ENCODE measurements at places on chromosomes 7 and 10. TPM values are rescaled to one million over a fixed set of nuclear protein-coding genes. Genes with fewer than 3 reads are reported as not detected.

GRCh38 chr10:75410132-75411005 is 8.8 kb upstream of the ZNF503 start:
- DNase-seq = no peak
- H3K4me1 ChIP-seq = no peaks in the 10 kb centered on the region
- no peak overlapping the region for H3K4me3 ChIP-seq
- H3K27me3 ChIP-seq = peaks cover 7% of the 10 kb centered on the region

DNA sequence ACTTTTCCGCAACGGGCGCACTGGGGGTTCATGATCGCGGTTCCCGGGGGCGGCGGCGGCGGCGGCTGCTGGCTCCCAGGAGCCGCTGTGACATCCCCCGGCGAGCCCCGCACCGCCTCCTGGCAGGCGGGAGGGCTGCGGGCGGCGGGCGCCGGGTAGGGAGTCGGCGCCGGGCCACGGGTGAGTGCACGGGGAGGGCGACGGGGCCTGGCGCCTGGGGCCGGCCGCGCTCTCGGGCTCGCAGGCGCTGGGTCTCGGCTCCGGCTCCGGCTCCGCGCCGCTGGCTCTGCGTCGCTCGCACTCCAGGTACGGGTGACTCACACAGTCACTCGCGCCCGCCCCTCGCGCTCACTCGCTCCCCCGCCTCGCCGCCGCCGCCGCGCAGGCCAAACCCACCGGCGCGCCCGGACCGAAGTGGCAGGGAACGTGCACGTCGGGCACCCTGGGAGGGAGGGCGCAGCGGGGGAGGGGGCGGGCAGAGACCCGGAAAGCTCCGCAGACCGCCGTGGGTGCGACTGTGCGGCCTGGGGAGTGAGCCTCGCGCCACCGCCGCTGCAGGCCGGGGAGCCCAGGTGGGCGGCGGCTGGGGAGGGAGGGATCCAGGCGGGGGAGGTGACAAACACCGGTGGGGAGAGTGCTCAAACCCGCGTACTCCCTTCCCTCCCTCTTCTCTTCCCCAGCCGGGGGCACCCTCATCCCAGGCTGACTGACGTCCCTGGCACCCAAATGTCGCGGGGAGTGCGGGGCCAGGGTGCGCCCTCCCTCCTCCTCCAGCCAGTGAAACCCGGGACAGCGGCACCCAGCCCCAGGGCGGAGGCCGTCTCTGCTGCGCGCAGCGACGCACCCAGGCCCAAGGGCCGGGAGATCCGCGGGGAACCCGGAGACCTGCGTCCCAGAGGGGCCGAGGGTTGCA is 276.9 kb upstream of the NEBL start:
- no peaks in the 10 kb centered on the region for H3K36me3 ChIP-seq
- no peak overlapping the region for H3K27ac ChIP-seq
- peak overlapping the region; percentile 55 for H3K4me3 ChIP-seq
- peaks cover 8% of the 10 kb centered on the region for H3K27me3 ChIP-seq

DNA sequence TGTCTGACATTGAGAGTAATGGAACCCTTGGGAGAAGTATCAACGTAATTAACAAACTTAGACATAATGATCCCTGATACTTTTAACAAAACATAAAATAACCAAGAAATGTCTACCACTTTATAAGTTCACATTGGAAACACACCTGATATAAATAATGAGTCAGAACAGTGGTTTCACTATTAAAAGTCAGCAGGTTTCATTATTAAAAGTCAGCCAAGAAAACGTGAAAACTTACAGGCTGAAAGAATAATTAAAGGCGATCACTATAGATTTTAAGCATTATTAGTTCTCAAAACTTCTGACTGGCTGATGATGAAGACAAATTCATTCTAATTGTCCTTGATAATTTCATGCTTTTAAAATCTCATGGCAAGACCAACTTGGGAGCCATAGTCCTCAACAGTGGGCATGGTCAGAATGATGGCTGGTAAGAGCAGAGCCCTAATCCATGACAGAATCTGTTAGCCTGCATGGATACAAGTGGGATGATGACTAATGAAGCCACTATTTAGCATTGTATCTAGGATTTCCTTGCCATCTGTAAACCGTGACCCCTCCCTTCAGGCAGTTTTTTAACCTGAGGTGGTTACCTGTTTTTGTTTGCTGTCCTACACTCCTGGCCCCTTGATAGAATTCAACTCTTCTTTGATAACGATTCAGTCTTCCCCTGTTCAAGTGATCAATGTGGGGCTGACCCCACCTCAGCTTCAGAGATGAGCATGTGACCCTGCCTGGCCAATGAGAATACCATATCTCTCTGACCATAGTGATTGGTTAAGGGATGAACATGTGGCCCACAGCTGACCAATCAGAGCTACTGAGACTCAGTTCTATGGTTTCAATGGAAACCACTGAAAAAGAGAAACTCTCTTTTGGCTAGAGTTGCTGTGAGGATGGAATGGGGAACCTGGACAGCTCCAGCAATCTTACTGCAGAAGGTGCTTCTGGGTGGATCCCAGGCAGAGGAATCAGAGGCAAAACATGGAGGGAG is 151.0 kb downstream of the PLPP4 start:
- H3K4me3 ChIP-seq = no peak overlapping the region
- H3K4me1 ChIP-seq = no peaks in the 10 kb centered on the region
- H3K27ac ChIP-seq = no peak overlapping the region
- H3K27me3 ChIP-seq = no peaks in the 10 kb centered on the region
- H3K36me3 ChIP-seq = no peaks in the 10 kb centered on the region
- DNase-seq = no peak

Gene ZNF239
- polyA plus RNA-seq = 2.6 TPM

GRCh38 chr10:47040041-47040491 is 128.8 kb downstream of the PTPN20 start:
- no peak overlapping the region for H3K27ac ChIP-seq
- peaks cover 2% of the 10 kb centered on the region for H3K27me3 ChIP-seq
- DNase-seq = no peak
- no peak overlapping the region for H3K4me3 ChIP-seq
- H3K36me3 ChIP-seq = no peaks in the 10 kb centered on the region

DNA sequence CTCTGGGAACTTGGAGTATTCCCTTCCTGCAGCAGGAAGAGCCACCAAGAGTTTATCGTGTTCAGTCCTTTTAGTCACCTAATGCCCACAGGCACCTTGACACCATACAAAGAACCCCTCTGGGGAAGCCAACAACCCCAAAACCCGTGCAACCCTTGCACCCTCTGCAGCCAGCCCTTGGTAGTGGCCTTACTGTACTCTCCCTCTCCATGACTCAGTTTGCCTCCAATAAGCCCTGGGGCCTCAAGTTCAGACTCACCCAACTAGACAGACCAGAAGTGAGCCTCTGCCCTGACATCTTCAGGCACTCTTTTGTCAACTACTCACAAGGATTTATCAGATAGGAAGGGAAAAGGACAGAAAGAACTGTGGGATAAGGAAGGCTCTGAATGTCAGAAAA is 30.9 kb downstream of the KCNMA1 start:
- no peaks in the 10 kb centered on the region for H3K36me3 ChIP-seq
- no peak for DNase-seq
- peaks cover 12% of the 10 kb centered on the region for H3K4me1 ChIP-seq
- no peak overlapping the region for H3K4me3 ChIP-seq

Gene SEMA4G
- 44.9 TPM for polyA plus RNA-seq

Gene C7orf57
- 0.04 TPM for polyA plus RNA-seq

DNA sequence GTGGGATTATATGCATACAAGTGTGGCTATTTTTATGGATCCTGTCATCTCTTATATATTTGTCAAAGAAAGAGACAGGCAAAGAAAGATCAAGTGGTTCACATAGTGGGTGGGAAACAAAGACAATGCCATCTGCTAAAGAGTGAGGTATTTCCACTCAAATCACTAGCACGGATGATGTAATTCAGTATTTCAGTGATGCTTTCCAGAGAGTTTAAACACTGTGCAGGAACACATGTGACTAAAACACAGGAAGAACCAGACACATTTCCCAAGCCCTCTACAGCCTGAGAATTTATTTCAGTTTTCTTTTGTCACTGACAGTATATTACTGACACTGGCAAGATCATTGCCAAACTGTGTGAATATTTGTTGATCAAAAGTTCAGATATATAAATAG is 885.7 kb upstream of the CELF2 start:
- no peak overlapping the region for H3K4me3 ChIP-seq
- no peaks in the 10 kb centered on the region for H3K36me3 ChIP-seq
- H3K27me3 ChIP-seq = no peaks in the 10 kb centered on the region
- H3K27ac ChIP-seq = no peak overlapping the region
- no peak for DNase-seq

Gene CCDC126
- 8.6 TPM for polyA plus RNA-seq

GRCh38 chr10:132516771-132517725 is 20.5 kb upstream of the INPP5A start:
- H3K27me3 ChIP-seq = no peaks in the 10 kb centered on the region
- no peak overlapping the region for H3K27ac ChIP-seq
- H3K4me1 ChIP-seq = peaks cover 54% of the 10 kb centered on the region
- H3K4me3 ChIP-seq = no peak overlapping the region

DNA sequence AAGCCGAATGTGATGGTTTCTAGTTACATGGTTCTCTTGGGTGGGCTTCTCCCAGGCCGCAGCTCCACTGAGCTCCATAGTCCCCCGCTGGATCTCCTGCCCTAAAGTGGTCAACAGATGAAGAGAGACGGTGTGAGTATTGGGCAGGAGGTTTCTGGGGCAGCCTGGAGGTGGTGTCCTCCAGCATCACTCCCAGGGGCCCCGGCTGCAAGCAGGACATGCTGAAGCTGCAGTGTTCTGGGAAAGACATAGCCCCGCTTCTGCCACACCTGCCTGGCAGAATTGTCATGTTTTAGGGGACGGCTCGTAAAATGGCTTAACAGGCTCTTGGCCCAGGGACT is 40.4 kb downstream of the CALML3 start:
- DNase-seq = no peak
- H3K4me1 ChIP-seq = peaks cover 35% of the 10 kb centered on the region
- H3K27ac ChIP-seq = no peak overlapping the region
- H3K27me3 ChIP-seq = no peaks in the 10 kb centered on the region
- no peak overlapping the region for H3K4me3 ChIP-seq

DNA sequence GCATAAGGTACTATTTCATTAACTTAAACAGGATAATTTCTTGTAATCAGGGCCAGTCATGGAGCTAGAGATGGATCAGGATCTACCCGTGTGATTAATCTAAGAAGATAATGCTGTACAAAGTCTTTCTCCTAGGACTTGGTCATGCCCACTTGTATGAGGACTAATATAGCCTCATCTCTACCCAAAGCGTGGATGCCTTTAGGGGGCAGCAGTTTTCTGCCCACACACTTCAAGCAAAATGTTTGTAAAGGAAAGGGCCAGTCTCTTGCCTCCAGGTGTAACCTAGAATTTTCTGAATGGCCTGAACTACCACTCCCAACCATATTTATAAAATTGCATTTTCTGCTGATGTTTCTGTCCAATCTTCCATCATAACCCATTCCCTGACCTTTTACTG is 764.0 kb upstream of the IGFBP3 start:
- no peaks in the 10 kb centered on the region for H3K4me1 ChIP-seq
- H3K27ac ChIP-seq = no peak overlapping the region
- H3K27me3 ChIP-seq = no peaks in the 10 kb centered on the region
- H3K36me3 ChIP-seq = no peaks in the 10 kb centered on the region
- no peak for DNase-seq

- no peaks in the 10 kb centered on the region for H3K36me3 ChIP-seq
- no peaks in the 10 kb centered on the region for H3K4me1 ChIP-seq
- H3K27me3 ChIP-seq = no peaks in the 10 kb centered on the region
- DNase-seq = no peak
Measured at GRCh38 chr10:31288962-31289361, 30.1 kb upstream of the ZEB1 start.

GRCh38 chr7:25314731-25315267 is 86.5 kb upstream of the NPVF start:
- H3K27ac ChIP-seq = no peak overlapping the region
- no peaks in the 10 kb centered on the region for H3K36me3 ChIP-seq
- peaks cover 36% of the 10 kb centered on the region for H3K4me1 ChIP-seq
- DNase-seq = peak; percentile 89
- no peaks in the 10 kb centered on the region for H3K27me3 ChIP-seq

Gene CLDN3
- polyA plus RNA-seq = 314 TPM

DNA sequence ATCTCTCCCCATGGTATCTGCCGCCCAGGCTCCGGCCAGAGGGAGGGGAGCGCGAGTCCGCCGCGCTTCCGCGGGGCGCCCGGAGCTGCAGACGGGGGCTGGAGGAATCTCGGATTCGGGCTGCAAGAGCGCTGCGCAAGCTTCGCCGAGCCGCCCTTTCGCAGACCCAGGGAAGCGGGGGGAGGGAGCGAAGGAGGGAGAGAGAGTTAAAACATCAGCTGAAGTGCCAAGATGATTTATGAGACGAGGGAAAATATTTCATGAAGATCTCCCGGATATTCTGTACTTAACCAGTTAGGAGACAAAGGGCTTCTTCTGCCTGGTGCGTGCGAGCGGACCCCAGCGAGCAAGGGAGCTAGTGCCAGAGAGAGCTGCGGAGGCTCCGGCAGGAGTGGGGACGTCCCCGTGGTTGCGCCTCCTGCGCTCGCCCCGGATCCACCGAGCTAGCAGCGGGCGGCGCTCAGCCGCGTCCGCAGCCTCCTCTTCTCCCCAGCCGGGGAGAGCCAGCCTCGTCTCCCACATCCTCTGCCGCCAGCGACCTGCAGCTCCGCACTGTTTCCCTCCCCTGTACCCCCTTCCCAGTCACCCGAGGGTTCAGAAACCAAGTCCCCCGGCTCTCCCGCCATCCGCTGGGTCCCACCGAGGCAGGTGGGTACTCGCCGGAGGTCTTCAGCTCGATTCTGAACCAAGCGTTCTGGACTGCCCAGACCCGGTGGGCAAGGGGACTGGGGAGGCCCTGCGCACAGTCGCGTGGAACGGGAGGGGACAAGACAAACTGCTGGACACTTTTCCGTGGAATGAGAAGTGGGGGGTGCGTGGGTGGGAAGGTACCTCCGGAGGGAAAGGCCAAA is 1.0 kb upstream of the PAX2 start:
- peaks cover 97% of the 10 kb centered on the region for H3K27me3 ChIP-seq
- H3K36me3 ChIP-seq = no peaks in the 10 kb centered on the region
- no peak overlapping the region for H3K27ac ChIP-seq
- DNase-seq = no peak
- no peaks in the 10 kb centered on the region for H3K4me1 ChIP-seq
- H3K4me3 ChIP-seq = no peak overlapping the region

Gene NT5C3A
- polyA plus RNA-seq = 108 TPM

DNA sequence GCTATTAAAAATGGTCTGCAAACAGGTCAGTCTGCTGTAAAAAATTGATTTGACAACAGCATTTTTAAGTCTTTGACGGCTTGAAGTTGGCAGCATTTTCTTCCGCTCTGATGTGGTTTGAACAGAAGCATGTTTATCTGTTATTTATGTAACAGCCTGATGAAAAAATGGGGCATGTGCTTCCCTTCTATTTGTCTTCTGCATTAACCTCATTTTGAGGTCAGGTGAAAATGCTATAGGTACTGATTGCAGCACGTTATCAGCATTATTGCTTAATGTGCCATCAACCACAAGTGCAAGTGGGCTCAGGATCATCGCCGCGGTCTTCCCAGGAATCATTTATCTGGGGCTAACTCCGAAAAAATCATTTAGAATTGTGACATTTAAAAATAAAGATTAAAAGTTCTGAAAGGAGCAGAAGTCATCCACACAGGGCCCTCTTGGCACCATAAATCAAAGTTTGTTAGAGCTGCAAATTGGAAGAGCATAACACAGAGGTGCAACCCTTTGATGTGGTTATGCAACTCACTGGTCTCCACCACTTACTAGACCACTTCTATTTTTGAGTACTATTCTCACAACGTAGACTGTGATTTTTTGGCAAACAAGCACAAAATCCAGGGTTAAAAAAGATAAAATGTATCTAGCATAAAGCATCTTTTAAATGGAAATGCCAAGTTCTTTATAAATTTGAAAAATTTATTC is 307.7 kb downstream of the MDFIC start:
- H3K27ac ChIP-seq = no peak overlapping the region
- H3K36me3 ChIP-seq = no peaks in the 10 kb centered on the region
- no peaks in the 10 kb centered on the region for H3K27me3 ChIP-seq
- no peak overlapping the region for H3K4me3 ChIP-seq

GRCh38 chr7:28410628-28411531 is 1.4 kb upstream of the CREB5 start:
- H3K27ac ChIP-seq = no peak overlapping the region
- no peaks in the 10 kb centered on the region for H3K4me1 ChIP-seq
- H3K4me3 ChIP-seq = peak overlapping the region; percentile 49
- peaks cover 13% of the 10 kb centered on the region for H3K27me3 ChIP-seq

All from small intestine (tissue), 16 donors.